Iris pigment epithelial cell (primary cell): ENCODE measurements at places on chromosomes 3 and 15.

- DNase-seq, result peak; percentile 97
These were observed 11.7 kb downstream of the BCL2L10 start for GRCh38 chr15:52100807-52101442.

- peak; percentile 28 for DNase-seq
These were observed 17.3 kb downstream of the C3orf18 start for GRCh38 chr3:50550079-50550736.

- no peak for DNase-seq
These were observed 106.3 kb downstream of the CADPS start for GRCh38 chr3:62768896-62769295.

- peak; percentile 26 for DNase-seq
These were observed 207.2 kb downstream of the EPHA3 start for GRCh38 chr3:89314454-89315098.

GRCh38 chr3:16148783-16149182, 25.7 kb upstream of the GALNT15 start:
- DNase-seq, result peak; percentile 99

DNA sequence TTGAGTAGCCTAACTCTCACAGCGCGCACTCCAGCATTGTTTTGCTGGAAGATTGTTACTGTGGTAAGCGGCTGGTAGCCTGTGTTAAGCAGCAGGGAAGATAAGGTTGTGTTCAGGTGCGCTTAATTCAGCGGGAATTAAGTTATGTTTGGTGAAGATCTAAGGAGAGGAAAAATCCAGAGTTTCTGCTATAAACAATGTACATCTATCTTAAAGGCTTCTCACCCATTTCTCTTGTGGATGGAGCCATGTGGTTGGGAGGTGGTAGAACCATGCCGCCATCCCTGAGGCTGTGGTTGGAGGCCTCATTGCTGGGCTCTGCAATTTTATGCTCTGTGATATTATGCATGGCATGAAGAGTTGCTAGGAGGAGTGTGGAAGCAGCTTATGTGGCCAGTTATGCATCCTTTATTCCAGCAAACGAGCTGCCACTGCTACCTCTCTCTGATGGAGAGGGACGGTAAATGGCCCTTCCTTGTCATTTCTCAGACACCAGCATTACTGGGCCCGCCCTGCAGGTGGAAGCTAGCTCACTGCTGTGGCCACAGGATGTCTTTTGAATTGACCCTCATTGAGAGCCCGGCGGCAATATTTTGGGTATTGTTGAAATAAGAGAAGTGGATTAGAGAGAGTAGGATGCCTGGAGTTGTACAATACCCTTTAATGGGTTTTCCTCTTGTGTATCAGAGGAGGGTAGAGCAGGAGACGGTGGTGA, 1.3 kb downstream of the MINAR1 start:
- DNase-seq, result no peak

- peak; percentile 80 for DNase-seq
These were observed 92.5 kb downstream of the ADAMTS9 start for GRCh38 chr3:64595253-64595694.

- DNase-seq, result no peak
These were observed 33.5 kb upstream of the USP8 start for GRCh38 chr15:50390554-50391264.
